Gastrocnemius medialis (tissue), 4 donors: ENCODE measurements at places on chromosomes 7 and 10. TPM values are rescaled to one million over a fixed set of nuclear protein-coding genes. Genes with fewer than 3 reads are reported as not detected.

GRCh38 chr10:97333351-97333600, 1.3 kb downstream of the FRAT2 start:
- no peak for DNase-seq

- no peak for DNase-seq
Observed at GRCh38 chr10:62083412-62084267, 182.1 kb downstream of the ARID5B start.

DNA sequence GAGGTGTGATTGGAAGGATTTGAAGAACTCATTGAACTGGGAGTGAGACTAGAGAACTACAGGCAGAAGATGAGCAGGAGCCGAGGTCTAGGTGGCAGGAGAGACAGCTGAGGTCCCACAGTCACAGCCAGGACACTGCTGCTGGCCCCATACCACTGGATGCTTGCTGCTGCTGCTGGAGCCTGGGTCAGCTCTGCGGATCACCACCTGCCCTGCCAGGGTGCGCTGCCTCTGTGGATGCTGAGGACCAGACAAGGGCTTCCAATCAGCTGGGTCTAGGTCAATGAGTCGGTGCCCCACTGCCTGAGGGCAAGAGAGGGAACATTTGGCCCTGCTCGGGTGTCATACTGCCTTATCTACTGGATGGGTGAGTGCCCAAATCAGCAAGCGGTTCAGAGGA, 94.4 kb downstream of the FRMD4A start:
- DNase-seq: no peak

GRCh38 chr10:95835149-95835860, 72.5 kb upstream of the CC2D2B start:
- DNase-seq: no peak

DNA sequence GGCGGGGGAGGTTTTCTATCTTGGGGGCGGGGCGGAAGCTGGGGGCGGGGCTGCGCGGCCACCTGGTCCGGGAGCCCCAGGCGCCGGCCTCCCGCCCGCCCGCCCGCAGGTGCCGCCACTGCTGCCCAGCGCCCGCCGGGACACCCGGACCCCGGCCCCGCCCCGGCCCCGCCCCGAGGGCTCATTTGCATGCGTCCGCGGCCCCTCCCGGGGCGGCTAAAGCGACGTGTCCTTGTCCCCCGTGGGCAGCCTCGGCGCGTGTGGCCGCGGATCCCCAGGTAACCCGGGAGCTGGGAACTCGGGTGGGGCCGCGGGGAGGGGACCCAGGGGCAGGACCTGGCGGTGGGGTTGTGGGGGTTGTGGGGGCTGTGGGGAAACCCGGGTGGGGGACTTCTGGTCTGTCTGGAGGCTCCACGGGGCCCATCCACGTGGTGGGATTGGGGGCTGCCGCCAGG, at the start of gene BHLHA15:
Gene BHLHA15, plus strand, starts transcription at position 219 of the 455 bp plus-strand sequence. CDS start 871 bp downstream, outside the sequence.
- DNase-seq: no peak

DNA sequence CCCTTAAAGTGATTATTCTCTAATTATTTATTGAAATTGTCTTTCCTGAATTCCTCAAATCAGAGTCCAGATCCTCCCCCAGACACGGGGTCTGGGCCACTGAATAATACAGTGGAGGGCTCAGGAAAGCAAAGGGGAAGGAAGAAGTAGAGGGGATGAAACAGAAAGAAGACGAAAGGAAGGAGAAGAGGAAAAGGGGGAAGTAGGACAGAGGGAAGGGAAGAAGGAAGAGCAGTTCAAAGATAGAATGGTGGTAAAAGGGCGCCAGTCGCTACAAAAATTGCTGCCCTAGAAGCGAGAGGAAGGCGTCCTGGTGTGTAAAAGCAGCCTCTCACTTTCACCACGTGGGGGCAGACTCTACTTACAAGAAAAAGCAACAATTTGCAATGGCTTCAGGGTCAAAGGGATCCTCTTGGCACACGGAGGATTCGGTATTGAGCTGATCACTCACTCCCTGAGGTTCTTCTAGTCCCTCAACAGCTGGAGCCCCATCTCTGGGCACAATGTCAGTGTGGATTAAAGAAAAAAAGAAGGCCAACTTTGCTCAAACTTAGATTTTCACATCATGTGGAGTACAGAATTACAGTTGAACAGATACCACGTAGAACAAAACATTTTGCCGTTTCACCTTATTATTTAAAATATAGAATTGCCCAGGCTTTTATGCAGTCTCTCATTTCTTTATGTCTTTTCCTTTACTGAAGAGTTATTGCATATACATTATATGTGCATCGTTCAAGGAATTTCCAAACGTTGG, 31.4 kb upstream of the NPVF start:
- peak; percentile 20 for DNase-seq

- no peak for DNase-seq
Observed at GRCh38 chr7:4825081-4825480, 36.7 kb downstream of the PAPOLB start.

- no peak for DNase-seq
Observed at GRCh38 chr10:118259288-118259906, 82.7 kb downstream of the FAM204A start.

- DNase-seq: no peak
Observed at GRCh38 chr7:29610086-29610485, 46.5 kb downstream of the PRR15 start.

GRCh38 chr10:45444976-45445898, 71.2 kb downstream of the ALOX5 start:
- DNase-seq: peak; percentile 80

GRCh38 chr10:88118729-88119128, 255.3 kb downstream of the PTEN start:
- no peak for DNase-seq

GRCh38 chr7:27173511-27173955, 587 bp downstream of the HOXA10 start:
- peak; percentile 50 for DNase-seq

DNA sequence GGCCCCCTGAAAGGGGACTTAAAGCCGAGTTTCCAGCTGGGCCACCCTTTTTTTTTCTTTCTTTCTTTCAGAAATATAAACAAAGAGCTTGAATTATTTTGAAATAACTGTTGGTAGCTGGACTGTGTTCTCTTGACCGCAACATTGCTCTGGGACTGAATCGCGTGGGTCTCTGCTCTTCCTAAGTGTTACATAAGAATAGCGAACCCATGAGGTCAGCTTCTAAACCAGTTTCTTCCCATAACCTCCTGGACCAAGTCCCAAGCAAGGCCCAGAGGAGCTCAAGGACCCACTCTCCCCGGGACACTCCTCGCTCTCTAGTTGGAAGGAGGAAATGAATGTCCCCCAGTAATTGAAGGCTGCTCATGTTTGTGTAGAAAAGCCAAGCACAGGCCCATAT, 91.1 kb downstream of the CXCL12 start:
- DNase-seq: peak; percentile 52

GRCh38 chr7:29990931-29991330, 1.3 kb upstream of the SCRN1 start:
- no peak for DNase-seq

GRCh38 chr10:33832124-33832787, 497.8 kb upstream of the NRP1 start:
- no peak for DNase-seq

DNA sequence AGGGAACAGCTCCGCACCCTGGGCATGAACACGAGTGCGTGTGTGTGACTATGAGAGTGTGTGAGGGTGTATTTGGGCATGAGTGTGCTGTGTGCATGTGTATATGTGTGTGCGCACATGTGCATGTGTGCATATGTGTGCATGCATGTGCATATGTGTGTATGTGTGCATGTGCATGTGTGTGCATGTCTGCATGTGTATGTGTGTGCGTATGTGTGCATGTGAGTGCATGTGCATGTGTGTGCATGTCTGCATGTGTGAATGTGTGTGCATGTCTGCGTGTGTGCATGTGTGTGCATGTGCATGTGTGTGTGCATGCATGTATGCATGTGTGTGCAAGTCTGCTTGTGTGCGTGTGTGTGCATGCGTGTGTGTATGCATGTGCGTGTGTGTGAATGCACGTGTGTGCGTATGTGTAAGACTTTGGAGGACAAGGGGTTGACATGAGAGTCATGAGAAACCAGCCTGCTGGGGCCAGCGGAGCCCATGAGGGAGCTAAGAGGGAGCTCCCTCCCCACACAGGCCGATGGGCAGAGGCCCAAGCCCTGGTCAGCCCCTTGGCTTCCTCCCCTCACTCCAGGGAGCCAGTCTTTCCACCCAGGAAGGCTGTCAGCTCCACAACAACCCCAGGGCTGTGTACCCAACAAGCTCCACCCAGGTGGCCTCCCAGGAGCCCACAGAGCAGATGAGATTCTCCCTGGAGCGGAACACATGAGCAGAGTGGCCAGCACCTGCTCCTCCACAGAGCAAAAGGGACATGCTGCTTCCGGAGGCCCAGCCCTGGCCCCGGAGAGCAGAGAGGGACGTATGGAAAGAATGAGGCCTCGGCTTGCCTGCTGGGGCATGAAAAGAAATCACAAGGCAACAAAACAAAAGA, 142.5 kb upstream of the PPP2R2D start:
- DNase-seq: no peak

DNA sequence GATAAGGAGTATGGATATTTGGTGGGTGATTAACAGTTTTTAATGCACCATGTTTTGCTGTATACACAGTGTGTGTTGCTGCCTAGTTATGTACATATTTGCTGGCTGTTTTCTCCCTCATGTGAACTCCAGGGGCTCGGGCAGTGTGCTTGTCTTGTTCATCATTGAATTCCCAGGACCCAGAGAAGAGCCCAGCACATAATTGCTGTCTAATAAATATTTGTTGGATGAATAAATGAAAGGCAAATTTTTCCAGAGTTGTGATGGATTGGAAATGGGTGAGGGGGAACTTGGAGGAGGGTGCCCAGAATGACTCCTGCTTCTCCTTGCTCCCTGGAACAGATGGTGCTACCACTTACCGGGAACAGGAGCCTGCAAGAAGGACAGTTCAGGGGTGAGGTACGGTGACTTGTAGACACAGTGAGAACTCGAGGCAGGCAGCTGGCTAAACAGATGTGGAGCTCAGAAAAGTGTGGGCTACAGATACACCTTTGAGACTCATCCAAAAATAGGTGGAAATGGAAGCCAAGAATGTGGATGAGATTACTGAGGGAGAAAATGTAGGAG, 586.8 kb upstream of the MGMT start:
- no peak for DNase-seq

DNA sequence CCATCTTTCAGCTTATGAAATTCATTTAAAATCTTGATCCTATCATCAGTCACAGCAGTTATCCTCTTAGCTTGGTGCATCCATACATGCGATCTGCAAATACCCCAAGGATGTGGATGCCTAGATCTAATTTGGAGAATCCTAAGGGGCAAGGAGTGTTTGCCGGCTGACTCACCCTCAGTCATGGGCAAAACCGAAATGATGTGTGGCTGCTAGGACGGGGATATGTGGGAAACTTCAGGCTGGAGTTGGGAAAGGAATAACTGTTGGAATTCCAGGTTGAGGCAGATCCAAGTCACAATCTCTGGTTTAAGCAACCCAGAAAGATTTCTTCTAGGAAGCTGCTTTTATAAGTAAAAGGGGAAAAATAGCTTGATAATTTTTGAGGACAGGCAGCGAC, 19.7 kb upstream of the GOT1 start:
- DNase-seq: no peak

- DNase-seq: peak; percentile 89
Observed at GRCh38 chr10:79444199-79445119, 965 bp downstream of the ZCCHC24 start.

- DNase-seq: no peak
Observed at GRCh38 chr10:11225935-11226334, 208.3 kb downstream of the CELF2 start.

DNA sequence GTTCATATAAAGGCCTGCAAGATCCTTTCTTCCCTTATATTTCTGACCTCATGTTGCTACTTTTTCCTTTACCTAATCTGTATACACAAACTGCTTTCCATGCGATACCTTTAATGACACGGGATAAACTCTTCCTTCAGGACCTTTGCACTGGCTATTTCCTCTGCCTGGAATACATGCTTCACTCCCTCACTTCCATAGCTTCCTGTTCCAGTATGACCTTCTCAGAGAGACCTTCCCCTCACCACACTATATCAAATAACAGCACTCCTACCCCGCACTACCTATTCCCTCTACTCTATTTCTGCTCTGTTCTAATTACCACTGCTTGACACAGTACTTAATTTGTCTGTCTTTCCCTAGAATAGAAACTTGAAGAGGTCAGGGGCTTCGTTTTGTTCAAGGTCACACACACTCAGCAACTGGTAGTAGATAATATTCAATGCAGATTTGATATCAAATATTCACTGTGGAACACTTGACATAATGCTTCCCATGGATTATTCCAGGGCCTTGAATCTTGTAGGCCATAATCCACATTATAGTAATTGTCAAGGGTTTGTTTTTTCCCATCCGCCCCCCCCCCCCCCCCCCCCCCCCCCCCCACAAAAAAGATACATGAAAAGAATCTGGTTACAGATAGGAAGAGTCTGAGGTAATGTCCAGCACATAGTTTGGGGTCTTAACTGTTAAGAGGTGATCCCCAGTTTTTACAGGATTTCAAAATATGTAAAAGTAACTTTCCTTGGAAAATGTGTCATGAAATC, 11.1 kb downstream of the SYPL1 start:
- no peak for DNase-seq

- no peak for DNase-seq
Observed at GRCh38 chr10:120760253-120760652, 90.9 kb upstream of the WDR11 start.

- DNase-seq: no peak
Observed at GRCh38 chr7:80971225-80971624, 52.4 kb upstream of the SEMA3C start.

DNA sequence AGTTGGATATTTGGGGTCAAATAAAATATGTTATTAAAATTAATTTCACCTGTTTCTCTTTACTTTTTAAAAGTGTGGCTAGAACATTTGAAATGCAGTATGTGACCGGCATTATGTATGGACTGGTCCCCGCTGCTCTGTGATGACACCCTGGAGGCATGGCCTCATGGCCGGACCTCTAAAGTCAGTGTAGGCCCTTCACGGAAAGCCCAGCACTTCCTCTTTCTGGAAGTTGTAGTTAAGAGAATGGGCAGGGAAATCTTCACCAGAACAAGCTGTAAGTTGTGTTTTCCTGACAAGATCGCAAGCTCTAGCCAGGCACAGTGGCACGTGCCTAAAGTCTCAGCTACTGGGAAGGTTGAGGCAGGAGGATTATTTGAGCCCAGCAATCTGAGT, 38.3 kb upstream of the SRGN start:
- no peak for DNase-seq

The CC2D2B gene
- total RNA-seq: 0.36 TPM

The TMEM213 gene
- total RNA-seq: not detected

The WDR86 gene
- total RNA-seq: not detected

The EGR2 gene
- 0.40 TPM for total RNA-seq

The MKX gene
- not detected for total RNA-seq

The DNTT gene
- not detected for total RNA-seq

The AKR1E2 gene
- 2.1 TPM for total RNA-seq

The TMEM273 gene
- 11.2 TPM for total RNA-seq

The NUP42 gene
- total RNA-seq: 20.0 TPM

The FOXI2 gene
- total RNA-seq: not detected

The RTKN2 gene
- not detected for total RNA-seq

The AZGP1 gene
- 10.3 TPM for total RNA-seq
